ENCODE measurements at places on chromosomes 4 and X. TPM values are rescaled to one million over a fixed set of nuclear protein-coding genes. Genes with fewer than 3 reads are reported as not detected.
A peak's percentile ranks its signal among the peaks of the same experiment; 100 is the strongest.

DNA sequence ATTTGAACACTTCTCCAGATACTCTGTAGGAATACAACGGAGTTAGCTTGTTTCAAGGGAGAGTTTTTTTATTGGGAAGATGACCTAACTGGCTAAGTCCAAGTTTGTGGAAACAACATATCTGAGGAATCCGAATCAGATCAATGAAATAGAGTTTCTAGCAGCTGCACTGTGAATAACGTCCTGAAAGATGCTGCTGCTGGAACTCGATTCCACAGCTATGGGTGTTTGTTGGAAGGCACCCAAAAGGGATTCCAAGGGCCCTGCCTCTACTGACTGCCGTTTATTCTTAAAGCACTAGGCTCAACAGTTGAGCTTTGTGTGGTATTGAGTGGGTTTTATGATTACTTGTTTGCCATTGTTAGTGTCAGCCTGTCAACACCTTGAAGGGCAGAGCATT, 6.6 kb upstream of the GBA3 start:
- peak; percentile 54 for DNase-seq
- H3K4me1 ChIP-seq, result no peaks in the 10 kb centered on the region
- H3K27ac ChIP-seq, result no peak overlapping the region
- no peaks in the 10 kb centered on the region for H3K36me3 ChIP-seq

- no peaks in the 10 kb centered on the region for H3K4me1 ChIP-seq
- H3K4me3 ChIP-seq, result no peak overlapping the region
- no peaks in the 10 kb centered on the region for H3K27me3 ChIP-seq
- no peaks in the 10 kb centered on the region for H3K36me3 ChIP-seq
Measured at GRCh38 chr4:148680884-148681283, 238.7 kb upstream of the NR3C2 start.

Gene TSPAN6
- total RNA-seq, result 17.4 TPM

DNA sequence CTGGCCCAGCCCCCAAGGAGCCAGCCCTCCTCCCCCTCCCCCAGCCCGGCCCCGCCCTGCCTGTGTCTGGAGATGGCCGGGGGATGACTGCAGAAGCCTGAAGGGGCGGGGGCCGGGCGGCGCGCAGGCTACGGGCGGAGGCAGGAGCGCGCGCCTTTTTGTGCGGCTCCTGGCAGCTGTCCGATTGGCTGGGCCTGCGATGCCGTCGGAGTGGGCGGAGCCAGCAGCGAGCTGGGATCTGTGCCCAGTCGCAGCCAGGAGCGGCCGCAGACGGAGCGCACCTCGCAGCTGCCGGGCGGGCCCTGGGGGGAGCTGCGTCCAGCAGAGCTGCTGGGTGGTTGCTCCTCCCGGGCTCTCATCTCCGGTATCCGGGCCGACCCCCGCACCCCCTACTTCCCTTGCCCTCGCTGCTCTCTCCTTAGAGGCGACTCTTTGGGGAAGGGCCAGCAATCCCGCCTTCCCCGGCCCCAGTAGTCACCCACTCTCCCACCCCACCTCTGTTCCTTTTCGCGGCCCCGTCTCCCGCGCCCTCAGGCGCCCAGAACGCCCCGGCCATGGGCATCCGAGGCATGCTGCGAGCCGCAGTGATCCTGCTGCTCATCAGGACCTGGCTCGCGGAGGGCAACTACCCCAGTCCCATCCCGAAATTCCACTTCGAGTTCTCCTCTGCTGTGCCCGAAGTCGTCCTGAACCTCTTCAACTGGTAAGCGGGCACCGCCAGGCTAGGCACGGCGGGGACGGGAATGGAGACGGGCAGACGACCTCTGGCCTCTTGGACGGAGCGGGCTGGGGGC, at the start of gene GABRQ:
GABRQ (plus strand) TSS at position 247 of the 794 bp plus-strand sequence; CDS start at position 555, 308 bp downstream.
- H3K27me3 ChIP-seq, result peaks cover 24% of the 10 kb centered on the region
- H3K4me1 ChIP-seq, result peaks cover 2% of the 10 kb centered on the region
- no peaks in the 10 kb centered on the region for H3K36me3 ChIP-seq
- H3K4me3 ChIP-seq, result no peak within 1 kb of the TSS

GRCh38 chrX:139647597-139647996, 60.4 kb downstream of the MCF2 start:
- no peak for DNase-seq
- no peak overlapping the region for H3K4me3 ChIP-seq
- no peaks in the 10 kb centered on the region for H3K27me3 ChIP-seq
- H3K36me3 ChIP-seq, result no peaks in the 10 kb centered on the region
- H3K4me1 ChIP-seq, result no peaks in the 10 kb centered on the region
- no peak overlapping the region for H3K27ac ChIP-seq

Gene ABCG2
- total RNA-seq, result 5.4 TPM

GRCh38 chr4:98510757-98511517, 147.5 kb downstream of the TSPAN5 start:
- no peak overlapping the region for H3K27ac ChIP-seq
- H3K4me3 ChIP-seq, result no peak overlapping the region
- H3K27me3 ChIP-seq, result no peaks in the 10 kb centered on the region

Gene FOXP3
- 1.4 TPM for total RNA-seq

- no peak overlapping the region for H3K27ac ChIP-seq
- H3K4me1 ChIP-seq, result no peaks in the 10 kb centered on the region
- DNase-seq, result no peak
Measured at GRCh38 chr4:4203688-4204400, 22.9 kb downstream of the OTOP1 start.

Gene AMMECR1
- total RNA-seq, result 7.8 TPM

Gene PHKA1
- 4.0 TPM for total RNA-seq

- H3K27ac ChIP-seq, result no peak overlapping the region
- no peaks in the 10 kb centered on the region for H3K27me3 ChIP-seq
- H3K36me3 ChIP-seq, result no peaks in the 10 kb centered on the region
- DNase-seq, result no peak
Measured at GRCh38 chrX:79477691-79478090, 110.6 kb upstream of the ITM2A start.

Gene GASK1B
- 36.6 TPM for total RNA-seq

GRCh38 chr4:174210354-174210753, 73.1 kb downstream of the FBXO8 start:
- peaks cover 4% of the 10 kb centered on the region for H3K27me3 ChIP-seq
- no peak for DNase-seq
- no peaks in the 10 kb centered on the region for H3K4me1 ChIP-seq

- H3K27ac ChIP-seq, result no peak overlapping the region
- DNase-seq, result no peak
- H3K4me3 ChIP-seq, result no peak overlapping the region
- no peaks in the 10 kb centered on the region for H3K36me3 ChIP-seq
- H3K4me1 ChIP-seq, result no peaks in the 10 kb centered on the region
Measured at GRCh38 chr4:159051245-159052071, 51.4 kb upstream of the RAPGEF2 start.
